ENCODE measurements at places on chromosomes 2 and 18. TPM values are rescaled to one million over a fixed set of nuclear protein-coding genes. Genes with fewer than 3 reads are reported as not detected.

LIMS4 gene
- total RNA-seq, result 2.1 TPM

CABYR gene
- total RNA-seq, result 0.99 TPM

MOCOS gene
- 0.85 TPM for total RNA-seq

ACADL gene
- 0.45 TPM for total RNA-seq

POTEC gene
- not detected for total RNA-seq

RAX gene
- total RNA-seq, result 0.06 TPM

MYO1B gene
- total RNA-seq, result 38.8 TPM

NAT8 gene
- total RNA-seq, result not detected

TANK gene
- total RNA-seq, result 19.5 TPM

OXER1 gene
- 0.48 TPM for total RNA-seq

ATP8B1 gene
- 0.21 TPM for total RNA-seq

CHRND gene
- total RNA-seq, result 0.09 TPM

LRRFIP1 gene
- 66.3 TPM for total RNA-seq

TBC1D8 gene
- total RNA-seq, result 23.2 TPM

UGT1A8 gene
- not detected for total RNA-seq

NFATC1 gene
- total RNA-seq, result 10.8 TPM

KIF1A gene
- 14.1 TPM for total RNA-seq
